MM.1S (cell line): ENCODE measurements at places on chromosomes 6 and 20.

DNA sequence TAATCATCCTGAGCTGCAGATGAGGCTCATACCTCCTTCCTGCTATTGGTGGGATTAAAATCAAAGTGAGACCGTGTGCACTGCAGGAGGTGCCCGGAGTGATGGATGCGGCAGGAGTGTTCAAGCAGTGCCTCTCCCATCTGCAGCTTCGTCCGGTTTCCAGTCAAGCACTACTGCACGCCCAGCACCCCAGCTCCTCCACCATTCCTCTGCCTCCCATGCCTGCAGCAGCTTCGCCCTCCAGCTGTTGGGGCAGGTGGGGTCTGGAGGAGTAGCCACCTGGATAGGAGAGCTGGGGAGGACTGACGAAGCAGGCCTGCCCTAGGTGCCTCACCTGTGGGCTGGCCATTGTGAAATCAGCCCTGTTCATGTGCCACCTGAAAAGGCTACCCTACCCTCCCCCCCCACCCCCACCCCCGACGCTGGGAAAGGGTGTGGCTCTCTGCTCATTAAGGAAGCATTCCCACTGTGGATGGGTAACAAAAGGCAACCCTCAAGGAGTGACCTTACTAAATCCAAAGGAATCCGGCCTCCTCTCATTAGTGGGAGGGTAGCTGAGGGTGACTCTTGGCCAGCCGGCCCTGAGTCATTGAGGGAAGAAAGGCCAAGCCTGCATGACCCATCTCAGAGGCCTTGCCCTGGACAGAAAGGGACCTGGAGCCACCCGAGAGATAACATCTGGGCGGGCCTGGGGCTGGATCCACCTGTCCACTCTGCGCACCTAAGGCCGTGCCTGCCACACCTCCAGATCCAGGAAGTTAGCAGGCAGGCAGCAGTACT, 115.9 kb upstream of the ARMC2 start:
- peak overlapping the region; percentile 84 for H3K27ac ChIP-seq
- H3K4me1 ChIP-seq: peaks cover 50% of the 10 kb centered on the region
- DNase-seq: no peak
- H3K4me3 ChIP-seq: no peak overlapping the region

- no peak for DNase-seq
- H3K4me1 ChIP-seq: no peaks in the 10 kb centered on the region
- no peak overlapping the region for H3K27ac ChIP-seq
- no peaks in the 10 kb centered on the region for H3K27me3 ChIP-seq
Observed at GRCh38 chr6:15682965-15683822, 20.4 kb upstream of the DTNBP1 start.

DNA sequence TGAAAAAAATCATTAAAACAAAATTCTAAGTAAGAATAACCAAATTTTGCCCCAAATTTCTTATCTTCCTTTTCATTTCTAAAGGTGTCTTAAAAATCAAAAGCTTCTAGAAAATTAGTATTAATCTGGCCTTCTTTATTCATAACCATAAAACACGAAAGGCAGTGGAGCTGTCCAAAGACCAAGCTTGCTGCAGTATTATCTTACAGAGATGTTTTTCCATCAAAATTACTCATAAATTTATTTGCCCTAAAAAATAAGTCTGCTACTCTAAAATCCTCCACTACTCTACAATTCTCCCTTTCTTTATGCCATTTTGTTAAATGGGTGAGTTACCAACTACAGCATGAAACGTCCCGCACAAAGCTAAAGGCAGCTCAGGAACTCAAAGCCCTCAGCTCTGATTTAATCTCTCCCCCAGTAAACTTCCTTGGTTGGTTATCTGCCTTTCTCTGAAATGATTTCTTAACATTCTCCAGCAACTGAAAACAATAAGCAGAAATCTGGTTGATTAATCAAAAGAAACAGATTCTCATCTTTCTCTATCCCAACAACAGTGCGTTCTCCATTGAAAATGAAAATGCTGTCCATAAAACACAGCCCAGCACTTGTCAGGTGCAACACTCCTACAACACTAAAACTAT, 2.1 kb downstream of the USP49 start:
- DNase-seq: no peak
- H3K36me3 ChIP-seq: no peaks in the 10 kb centered on the region
- no peak overlapping the region for H3K4me3 ChIP-seq

DNA sequence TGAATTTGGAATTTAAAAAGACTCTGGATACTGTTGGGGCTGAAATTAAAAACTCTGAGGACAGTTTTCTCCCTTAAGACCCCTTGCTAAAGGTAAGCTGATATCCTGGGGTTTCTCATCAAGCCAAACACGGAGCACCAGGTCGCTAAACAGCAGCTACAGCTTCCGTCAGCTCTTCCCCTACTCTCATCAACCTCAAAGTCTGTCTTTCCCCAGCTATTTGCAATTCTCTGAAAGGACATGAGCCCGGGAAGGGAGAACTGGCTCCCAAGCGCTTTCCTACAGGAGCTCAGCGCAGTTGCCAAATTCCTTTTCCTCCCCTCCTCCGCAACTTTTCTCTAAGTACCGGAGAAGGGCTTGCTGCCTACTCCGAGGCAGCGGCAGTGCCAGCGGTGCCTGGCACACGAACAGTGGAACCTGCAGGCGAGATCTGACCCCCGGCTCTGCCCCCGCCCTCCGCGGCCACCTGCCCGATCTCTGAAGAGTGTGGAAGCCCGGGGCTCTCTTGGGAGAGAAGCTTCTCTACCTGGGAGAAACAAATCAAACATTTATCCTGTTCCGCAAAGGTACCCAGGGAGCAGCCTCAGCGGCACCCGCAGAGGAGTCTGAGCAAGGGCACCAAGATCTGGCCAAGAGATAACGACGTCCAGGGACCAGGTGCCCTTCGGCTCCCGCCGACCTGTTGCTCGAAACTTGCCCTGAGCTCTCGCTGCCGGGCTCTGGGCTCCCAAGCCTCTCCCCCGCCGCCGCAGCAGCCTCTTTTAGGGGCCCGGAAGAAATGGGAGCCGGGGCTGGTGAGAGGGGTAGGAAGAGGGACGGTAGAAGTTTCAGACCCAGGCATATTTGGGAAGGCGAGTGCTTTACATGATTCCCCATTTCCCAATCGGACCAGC, 2.2 kb downstream of the CBLN4 start:
- no peak overlapping the region for H3K27ac ChIP-seq
- H3K27me3 ChIP-seq: no peaks in the 10 kb centered on the region
- no peaks in the 10 kb centered on the region for H3K4me1 ChIP-seq
- no peak for DNase-seq

- DNase-seq: no peak
- H3K27me3 ChIP-seq: no peaks in the 10 kb centered on the region
- H3K4me3 ChIP-seq: no peak overlapping the region
- H3K4me1 ChIP-seq: no peaks in the 10 kb centered on the region
- H3K36me3 ChIP-seq: no peaks in the 10 kb centered on the region
Observed at GRCh38 chr20:34639755-34640222, 37.1 kb downstream of the PIGU start.

DNA sequence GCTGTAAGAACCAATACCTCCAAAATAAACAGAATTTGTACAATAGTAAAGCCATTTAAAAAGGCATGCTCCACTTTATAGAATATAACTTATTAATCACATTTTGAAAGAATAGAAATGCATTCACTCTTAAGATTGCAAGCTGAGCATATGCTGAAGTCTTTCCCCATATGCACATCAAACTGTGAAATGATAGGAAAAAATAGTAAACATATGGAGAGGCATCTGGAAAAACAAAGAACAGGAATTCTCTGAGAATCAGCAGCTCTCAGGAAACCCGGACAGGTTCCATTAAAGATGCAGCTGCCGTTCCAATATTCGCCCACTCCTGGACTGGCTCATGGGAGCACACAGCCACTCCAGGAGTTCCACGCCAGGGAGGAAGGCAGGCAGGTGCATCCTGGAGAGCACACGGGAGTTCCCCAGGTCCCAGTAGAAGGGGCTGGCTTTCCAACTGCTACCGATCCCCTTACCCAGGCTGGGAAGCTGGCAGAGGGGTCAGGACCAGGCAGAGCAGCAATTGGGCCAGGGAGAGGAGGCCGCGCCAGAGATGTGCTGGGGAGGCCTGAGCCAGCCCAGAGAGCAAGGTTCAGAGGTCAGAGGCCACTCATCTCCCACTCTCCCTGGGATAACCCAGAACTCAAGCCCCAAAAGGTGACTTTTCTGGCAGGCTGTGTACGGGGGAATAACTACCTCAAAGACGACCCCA, 111.1 kb downstream of the DLL1 start:
- no peaks in the 10 kb centered on the region for H3K27me3 ChIP-seq
- H3K27ac ChIP-seq: no peak overlapping the region
- no peaks in the 10 kb centered on the region for H3K36me3 ChIP-seq

DNA sequence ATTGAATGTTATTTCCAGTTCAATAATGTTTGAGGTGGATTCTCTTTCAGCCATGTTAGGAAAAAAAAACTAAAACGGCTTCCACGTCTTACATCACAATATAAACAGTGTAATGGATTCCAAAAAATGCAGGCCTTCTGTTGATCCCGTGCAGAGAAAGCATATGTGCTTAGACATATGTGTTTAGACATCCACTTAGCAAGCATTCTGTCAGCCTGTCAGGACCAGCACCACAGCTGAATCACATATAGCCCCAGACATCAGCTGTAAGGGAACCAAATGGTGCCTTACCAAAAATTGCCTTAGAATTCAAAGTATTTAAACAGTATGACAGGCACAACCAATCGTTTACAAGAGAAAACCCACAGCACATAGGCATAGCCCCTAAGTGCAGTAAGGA, 304.9 kb downstream of the EYA4 start:
- no peak for DNase-seq
- no peaks in the 10 kb centered on the region for H3K4me1 ChIP-seq
- no peaks in the 10 kb centered on the region for H3K27me3 ChIP-seq
- H3K36me3 ChIP-seq: no peaks in the 10 kb centered on the region
- H3K4me3 ChIP-seq: no peak overlapping the region
- H3K27ac ChIP-seq: no peak overlapping the region

- no peaks in the 10 kb centered on the region for H3K27me3 ChIP-seq
- no peak for DNase-seq
- no peak overlapping the region for H3K27ac ChIP-seq
- H3K4me1 ChIP-seq: no peaks in the 10 kb centered on the region
- H3K36me3 ChIP-seq: no peaks in the 10 kb centered on the region
- H3K4me3 ChIP-seq: no peak overlapping the region
Observed at GRCh38 chr6:48378884-48379407, 267.9 kb upstream of the PTCHD4 start.

DNA sequence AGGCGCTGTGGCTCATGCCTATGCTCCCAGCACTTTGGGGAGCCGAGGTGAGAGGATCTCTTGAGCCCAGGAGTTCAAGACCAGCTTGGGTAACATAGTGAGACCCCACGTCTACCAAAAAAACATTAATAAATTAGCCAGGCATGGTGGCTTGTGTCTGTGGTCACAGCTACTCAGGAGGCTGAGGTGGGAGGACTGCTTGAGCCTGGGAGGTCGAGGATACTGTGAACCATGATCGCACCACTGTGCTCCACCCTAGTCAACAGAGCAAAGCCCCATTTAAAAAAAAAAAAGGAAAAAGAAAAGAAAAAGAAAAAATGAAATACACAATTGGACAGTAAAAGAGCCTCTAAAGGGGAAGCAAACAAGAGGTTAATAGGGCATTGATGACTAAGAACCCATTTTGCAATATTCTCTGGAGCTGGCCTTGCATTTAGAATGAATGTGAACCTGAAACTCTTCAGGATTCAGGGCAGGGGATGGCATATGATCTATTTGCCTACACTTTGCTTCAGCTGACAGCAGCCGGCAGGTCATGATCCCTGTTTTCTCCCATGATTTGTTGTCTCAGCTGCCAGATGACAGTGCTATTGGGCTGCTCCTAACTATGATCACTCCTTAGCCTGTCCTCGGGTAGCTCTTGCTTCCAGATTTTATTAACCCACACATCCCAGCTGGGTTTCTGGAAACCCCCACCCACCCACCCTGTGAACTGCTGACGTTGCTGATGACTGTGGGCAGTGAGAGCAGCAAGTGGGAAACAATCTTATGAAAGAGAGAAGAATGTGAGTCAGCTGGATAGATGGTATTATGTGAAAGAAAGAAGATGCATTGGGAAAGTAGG, 83.8 kb upstream of the ELOVL5 start:
- H3K27me3 ChIP-seq: no peaks in the 10 kb centered on the region
- no peak overlapping the region for H3K4me3 ChIP-seq
- peaks cover 30% of the 10 kb centered on the region for H3K4me1 ChIP-seq
- no peak overlapping the region for H3K27ac ChIP-seq

DNA sequence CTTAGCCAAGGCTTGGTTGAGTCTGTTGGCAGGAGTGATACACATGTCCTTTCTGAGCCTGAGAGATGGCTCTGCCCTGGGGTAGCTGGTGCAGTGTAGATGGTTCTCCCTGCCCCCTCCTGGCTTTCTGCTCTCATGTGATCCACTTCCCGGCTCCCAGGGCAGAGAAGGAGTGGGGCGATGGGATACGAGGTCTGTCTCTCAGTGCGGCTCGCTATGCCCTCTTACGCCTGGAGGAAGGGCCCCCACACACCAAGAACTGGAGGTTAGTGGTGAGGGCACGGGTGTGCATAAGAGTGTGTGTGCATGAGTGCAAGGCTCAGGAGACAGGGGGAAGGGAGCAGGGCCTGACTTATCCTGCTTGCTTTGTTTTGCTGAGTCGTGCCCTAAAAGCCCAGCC, 18.8 kb downstream of the SLC12A5 start:
- peaks cover 29% of the 10 kb centered on the region for H3K27me3 ChIP-seq
- H3K36me3 ChIP-seq: no peaks in the 10 kb centered on the region
- no peak for DNase-seq
- H3K4me3 ChIP-seq: no peak overlapping the region
- no peaks in the 10 kb centered on the region for H3K4me1 ChIP-seq

DNA sequence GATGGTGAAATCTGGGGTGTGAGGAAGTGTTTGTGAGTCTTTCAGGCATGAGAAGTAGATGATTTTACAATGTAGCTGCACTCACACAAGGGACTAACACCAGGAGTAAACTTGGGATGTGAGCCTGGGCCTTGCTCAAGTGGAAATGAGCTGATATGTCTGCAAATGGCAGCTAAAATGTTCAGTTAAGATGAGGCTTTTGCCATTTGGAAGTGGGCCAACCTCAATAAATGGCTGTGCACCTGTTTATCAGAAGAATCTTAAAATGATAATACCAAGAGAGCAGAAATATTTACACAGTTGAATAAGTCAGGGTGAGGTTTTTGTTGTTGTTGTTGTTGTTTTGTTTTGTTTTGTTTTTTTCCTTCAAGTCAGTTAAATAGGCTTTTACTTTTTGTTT, 25.7 kb upstream of the KLHL31 start:
- DNase-seq: no peak
- peak overlapping the region; percentile 47; the same call in 1 of the 2 replicates for H3K27ac ChIP-seq
- peaks cover 22% of the 10 kb centered on the region for H3K4me1 ChIP-seq
- peak overlapping the region; percentile 14; the same call in 1 of the 2 replicates for H3K4me3 ChIP-seq
- H3K27me3 ChIP-seq: no peaks in the 10 kb centered on the region
- no peaks in the 10 kb centered on the region for H3K36me3 ChIP-seq

- H3K27me3 ChIP-seq: peaks cover 21% of the 10 kb centered on the region
- DNase-seq: no peak
- H3K36me3 ChIP-seq: no peaks in the 10 kb centered on the region
- no peaks in the 10 kb centered on the region for H3K4me1 ChIP-seq
- no peak overlapping the region for H3K27ac ChIP-seq
- H3K4me3 ChIP-seq: no peak overlapping the region
Observed at GRCh38 chr20:51562332-51563173, 20.0 kb upstream of the NFATC2 start.
